ENCODE measurements at places on chromosomes 16 and 17.

DNA sequence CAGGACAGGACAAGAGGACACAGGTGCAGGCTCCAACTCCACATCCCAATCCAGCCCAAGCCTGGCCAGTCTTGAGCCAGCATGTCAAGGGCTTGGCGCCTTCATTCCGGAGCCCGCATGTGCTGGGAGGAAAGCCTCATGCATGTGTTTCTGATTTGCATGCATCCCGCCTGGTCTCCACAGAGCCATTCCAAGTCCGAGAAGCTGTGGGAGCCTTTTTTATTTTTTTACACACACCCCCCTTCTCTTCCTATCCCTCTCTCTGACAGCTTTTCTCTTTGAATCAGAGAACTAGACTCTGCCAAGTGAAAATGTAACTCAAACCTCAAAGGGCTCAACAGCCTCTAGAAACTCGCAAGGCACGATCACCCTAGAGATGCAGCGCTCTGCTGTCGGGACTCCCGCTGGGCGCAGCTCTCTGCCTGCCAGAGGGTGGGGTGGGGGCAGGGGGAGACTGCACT lies 45.1 kb downstream of the NOG start:
- no peak for DNase-seq

- DNase-seq, result peak; percentile 43
These were observed 258.6 kb downstream of the CBLN1 start for GRCh38 chr16:49023050-49023449.

DNA sequence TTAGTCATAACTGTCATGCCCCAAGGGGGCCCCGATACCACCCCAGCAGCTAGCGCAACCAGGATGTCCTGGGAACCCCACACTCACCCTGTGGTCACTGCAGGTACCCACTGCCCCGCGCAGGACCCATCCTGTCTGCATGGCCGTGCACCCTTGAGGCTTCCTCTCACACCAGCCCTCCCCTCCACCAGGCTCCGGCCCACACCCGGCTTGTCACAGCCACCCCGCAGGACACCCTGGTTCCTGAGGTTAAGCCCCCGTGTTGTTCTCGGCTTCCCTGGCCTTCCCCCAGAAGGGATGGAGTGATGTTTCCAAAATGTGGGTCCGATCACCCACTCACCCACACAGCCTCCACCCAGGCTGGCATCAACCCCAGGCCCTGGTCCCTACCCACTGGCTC lies 7.5 kb downstream of the DNASE1L2 start:
- no peak for DNase-seq

GRCh38 chr17:3524024-3524423 lies 33.6 kb downstream of the TRPV3 start:
- DNase-seq, result no peak

DNA sequence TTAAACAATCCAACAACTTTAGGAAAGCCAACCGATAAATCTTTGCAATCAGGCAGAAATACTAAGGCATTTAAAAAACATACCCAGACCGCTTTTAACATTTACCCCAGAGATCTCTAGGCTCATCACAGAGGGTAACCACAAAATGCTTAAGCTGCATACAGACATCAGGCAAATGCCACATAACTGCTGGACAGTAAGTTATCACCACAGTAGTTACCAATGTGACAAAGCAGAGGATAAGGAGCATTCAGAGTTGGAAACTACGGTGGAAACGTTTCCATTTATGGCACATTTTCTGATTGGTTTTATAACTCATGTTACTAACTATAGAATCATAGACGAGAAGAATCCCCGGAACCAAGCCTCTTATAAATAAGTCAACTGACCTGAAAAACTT lies 77.5 kb downstream of the KANSL1 start:
- DNase-seq, result peak; percentile 36

GRCh38 chr16:62137996-62138395 lies 101.8 kb upstream of the CDH8 start:
- DNase-seq, result peak; percentile 64

GRCh38 chr16:75820672-75821071 lies 94.4 kb upstream of the CPHXL start:
- DNase-seq, result no peak

- DNase-seq, result no peak
These were observed 12.9 kb downstream of the KNOP1 start for GRCh38 chr16:19705146-19705501.

GRCh38 chr16:30110661-30111060 lies 2.7 kb downstream of the GDPD3 start:
- DNase-seq, result peak; percentile 73

- peak; percentile 92 for DNase-seq
These were observed 158.4 kb upstream of the FAM20A start for GRCh38 chr17:68759343-68760140.
